ENCODE measurements at places on chromosomes 3 and 15.

GRCh38 chr3:144200466-144200865, 228.8 kb downstream of the DIPK2A start:
- no peak for DNase-seq

- DNase-seq, result no peak
Measured at GRCh38 chr15:27414168-27414870, 443.3 kb downstream of the GABRG3 start.

GRCh38 chr15:62521396-62521795, 356.3 kb upstream of the C2CD4B start:
- no peak for DNase-seq

DNA sequence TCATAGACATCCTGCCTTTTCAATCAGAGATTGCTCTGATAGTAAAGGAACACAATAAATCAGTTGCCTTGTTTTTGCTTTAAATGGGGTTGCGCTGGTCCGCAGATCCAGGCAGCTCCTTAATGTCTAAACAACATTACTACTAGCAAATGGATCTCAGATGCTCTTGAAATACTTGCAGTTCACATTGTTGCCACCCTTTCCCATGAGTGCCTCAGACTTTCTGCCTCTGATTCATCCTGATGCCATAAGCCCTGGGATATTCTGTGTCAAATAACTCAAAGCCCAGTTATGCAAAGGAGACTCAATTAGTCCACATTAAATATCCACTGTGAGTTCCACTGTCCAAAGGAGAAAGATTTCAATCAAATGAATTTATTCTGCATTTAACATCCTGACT, 196.7 kb downstream of the PLCH1 start:
- DNase-seq, result no peak

DNA sequence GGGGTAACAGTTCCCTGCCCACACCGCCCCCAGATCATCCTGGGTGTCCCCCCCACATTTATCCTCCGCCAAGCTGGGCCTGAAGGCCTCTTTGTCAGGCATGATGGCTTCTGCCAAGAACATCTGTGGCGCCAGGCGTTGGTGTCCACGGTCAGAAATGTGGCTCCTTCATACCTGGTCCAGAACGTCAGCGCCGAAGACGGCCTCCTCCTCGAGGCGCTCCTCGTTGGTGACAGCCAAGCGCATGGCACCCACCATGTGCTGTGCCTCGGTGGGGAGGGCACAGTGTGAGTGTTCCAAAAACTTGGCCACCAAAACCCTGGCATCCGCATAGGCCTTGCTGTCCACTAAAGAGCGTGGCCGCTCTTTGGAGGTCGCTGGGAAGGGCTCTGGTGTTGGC, 146.5 kb downstream of the NSMCE3 start:
- DNase-seq, result no peak
